ENCODE measurements at places on chromosomes 11 and 22.
A peak's percentile ranks its signal among the peaks of the same experiment; 100 is the strongest.

GRCh38 chr22:50733521-50734342 is 4.3 kb upstream of the ACR start:
- no peak for DNase-seq

- peak; percentile 65 for DNase-seq
These were observed 2.0 kb downstream of the CD3E start for GRCh38 chr11:118306556-118306955.

- DNase-seq = no peak
These were observed 104.6 kb upstream of the SORL1-AS1 start for GRCh38 chr11:121557348-121557747.

GRCh38 chr11:33478111-33478573 is 221.0 kb downstream of the HIPK3 start:
- DNase-seq = no peak

DNA sequence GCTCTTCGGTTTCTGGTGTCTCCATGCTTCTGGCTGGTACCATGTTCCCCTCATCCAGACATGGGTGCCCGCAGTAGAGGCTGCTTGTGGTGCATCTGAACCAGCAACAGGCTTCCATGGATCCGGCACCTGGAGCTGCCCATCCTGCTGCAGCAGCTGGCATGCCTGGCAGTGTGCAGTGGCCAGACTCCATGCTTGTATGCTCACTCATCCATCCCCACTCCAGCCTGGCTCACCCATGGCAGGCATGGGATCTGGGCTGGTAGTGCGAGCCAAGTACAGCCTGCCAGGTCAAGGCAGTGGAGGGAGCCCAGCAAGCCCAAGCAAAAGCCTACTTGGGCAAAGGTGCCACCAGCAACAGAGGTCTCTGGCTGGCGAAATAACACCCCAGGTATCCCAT is 6.2 kb upstream of the OR5W2 start:
- no peak for DNase-seq

- no peak for DNase-seq
These were observed 978 bp downstream of the LUZP2 start for GRCh38 chr11:24497831-24498230.

- no peak for DNase-seq
These were observed 66.6 kb upstream of the RDX start for GRCh38 chr11:110362971-110363509.

- no peak for DNase-seq
These were observed 4.9 kb downstream of the PC start for GRCh38 chr11:66953081-66953833.

DNA sequence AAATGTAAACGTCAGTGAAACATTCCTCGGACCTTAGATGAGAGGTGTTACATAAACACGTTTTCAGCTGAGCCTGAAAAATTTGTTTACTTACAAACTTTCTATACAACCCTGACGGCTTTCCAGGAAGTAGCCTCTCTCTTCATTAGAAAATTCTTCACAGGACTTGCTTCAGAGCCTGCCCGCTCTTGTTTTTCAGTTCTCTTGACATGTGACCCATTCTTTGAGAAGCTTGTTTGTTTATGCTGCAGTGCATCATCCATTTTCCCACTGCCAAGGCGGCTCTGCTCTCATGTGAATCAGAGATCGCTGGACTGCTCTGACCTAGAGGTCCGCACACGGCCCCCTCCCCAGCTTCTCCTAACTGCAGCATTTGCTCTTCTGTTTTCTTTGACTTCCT is 47.9 kb upstream of the ARHGAP42 start:
- DNase-seq = no peak

- peak; percentile 60 for DNase-seq
These were observed 17.5 kb downstream of the USP2 start for GRCh38 chr11:119363851-119364590.

DNA sequence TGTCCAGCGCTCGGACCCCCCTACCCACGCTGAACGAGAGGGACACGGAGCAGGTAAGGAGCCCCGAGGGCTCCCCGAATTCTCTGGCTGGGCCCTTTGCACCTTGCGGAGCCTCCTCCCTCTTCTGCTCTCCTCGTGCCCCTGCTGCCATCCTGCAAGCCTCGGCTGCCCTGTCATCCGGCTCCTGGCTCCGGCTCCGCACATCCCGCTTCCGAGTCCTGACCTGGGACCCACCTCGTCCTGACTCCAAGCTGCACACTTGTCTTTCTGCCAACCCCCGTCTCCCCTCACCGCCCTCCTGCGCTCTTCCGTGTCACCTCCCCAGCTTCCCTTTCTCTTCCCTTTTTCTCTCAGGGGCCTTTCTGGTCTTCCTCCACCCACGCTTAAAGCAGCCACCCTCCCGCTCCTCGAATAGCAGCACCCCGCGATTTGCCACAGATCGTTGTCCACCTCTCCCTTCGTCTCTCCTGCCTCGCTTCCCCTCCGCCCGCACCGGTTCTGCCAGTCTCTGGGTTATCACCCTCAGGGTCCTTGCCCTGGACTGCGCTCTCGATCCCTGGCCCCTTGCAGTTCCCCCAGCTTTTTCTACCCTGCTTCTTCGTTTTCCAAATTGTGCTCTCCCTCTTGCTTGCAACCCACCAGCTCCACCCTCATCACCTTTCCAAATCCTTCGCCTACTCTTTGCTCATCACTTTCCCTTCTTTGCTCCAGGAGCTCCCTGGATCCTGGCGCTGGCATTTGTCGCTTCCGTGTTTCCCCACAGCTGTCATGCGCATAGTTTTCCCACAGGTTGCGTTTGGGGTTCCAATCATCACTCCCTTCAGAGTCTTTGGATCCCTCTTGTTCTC is 822 bp downstream of the MARK2 start:
- DNase-seq = peak; percentile 39

DNA sequence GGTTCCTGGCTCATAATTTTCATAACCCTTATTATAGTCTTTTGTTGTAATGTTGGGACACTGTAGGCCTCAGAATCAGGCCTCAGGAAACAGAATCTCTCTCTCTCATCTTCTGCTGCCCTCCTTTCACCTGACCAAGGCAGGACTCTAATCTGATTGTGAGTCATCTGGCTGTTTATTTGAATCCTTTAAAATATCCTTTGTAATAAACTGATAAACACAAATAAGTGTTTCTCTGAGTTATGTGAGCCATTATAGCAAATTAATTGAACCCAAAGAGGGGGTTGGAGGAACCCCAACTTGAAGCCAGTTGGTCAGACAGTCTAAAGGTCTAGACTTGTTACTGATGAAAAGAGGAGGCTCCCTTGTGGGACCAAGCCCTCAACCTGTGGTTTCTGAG is 30.6 kb downstream of the ACER3 start:
- no peak for DNase-seq

DNA sequence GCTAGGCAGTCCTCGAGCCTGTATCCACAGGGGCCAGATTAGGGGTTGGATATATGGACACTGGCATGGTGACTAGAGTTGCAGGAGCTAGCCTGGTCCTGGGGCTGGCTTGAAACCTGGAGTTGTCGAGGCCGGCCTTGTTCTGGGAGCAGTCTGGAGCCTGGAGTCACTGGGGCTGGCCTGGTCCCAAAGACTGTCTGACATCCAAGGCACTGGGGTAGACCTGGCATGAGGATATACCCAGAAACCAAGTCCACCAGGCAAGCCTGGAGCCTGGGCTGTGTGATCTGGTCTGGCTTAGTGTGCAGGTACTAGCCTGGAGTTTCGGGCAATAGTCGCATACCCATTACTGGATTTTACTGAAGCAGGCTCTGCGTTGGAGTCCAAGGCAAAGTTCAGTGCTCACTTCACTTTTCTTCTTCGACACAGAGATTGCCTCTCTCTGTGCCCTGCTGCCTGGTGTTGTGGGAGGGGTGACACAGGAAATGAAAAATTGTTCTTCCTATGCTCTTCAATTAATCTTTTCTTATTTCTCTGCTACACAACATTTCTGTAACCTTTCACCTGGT is 4.3 kb upstream of the GLYATL1 start:
- no peak for DNase-seq

GRCh38 chr11:103993507-103993906 is 42.9 kb upstream of the DDI1 start:
- no peak for DNase-seq

DNA sequence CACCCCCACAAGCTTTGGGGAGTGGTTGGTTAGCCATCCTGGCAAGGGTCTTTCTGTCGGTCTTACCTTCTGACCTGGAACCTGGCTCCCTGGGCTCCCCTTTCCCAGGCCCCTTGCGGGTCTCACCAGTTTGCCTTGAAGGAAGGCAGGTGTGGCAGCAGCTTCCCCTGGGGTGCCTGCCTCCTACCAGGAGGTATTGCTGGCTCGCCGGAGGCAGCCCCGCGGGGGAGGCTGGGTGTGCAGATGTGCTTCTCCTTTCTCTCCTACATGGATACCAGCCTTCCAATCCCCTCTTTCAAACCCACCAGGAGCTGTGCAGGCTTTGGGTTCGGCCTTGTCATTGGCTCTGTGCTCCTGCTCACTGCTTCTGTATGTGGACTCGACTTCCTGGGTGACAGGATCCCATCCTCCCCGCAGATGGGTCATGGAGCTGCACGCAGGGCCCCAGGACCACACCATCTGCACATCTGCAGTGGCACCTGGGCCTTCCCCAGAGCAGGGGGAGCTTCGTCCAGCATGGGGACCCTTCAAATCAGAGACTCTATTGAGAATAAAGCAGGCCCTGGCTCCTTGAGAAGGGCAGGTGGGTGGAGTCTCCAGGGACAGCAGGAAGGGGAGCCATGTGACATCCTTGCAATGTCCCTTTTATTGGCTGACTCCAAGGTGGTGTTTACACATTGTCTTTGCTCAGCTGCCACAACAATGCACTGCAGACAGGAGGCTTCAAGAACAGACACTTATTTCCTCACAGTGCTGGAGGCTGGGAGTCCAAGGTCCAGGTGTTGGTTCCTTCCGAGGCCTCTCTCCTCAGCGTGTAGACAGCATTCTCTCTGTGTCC is 592.0 kb downstream of the BRD1 start:
- no peak for DNase-seq

GRCh38 chr11:116078101-116078591 is 573.9 kb upstream of the CADM1 start:
- no peak for DNase-seq

GRCh38 chr11:31921081-31921480 is 110.0 kb upstream of the PAX6 start:
- no peak for DNase-seq

DNA sequence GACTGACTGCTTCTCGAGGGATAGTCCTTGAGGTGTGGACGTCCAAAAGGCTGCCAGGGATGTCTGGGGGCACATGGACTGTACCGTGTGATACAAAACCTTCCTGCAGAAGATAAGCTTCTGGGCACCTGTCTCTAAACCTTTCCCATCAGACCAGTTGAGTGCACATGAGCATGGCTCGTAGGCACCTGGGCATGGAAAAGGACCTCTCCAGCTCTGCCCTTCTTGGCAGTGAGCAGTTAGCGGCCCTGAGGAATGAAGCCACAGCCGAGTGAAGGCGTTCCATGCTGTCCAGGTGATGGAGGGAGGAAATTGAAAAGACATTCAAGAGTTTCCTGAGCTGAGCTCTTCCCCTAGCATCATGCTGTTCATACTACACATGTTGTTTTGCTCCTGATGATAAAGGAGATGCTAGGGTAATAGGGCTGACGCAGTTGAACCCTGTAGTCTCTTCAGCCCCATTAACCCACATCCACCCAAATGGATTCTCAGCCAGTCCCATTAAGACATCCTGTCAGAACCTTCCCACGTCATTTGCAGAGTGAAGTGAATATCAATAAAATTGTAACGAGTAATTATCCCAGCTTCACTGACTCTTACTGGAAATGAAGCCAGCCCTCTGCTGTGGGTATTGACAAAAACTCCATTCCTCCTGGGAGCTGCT is 138.6 kb downstream of the KIRREL3 start:
- DNase-seq = no peak

GRCh38 chr11:134750619-134751018 is 338.6 kb upstream of the B3GAT1 start:
- no peak for DNase-seq

- DNase-seq = peak; percentile 60
These were observed 18.8 kb downstream of the DDX25 start for GRCh38 chr11:125923012-125923579.

- peak; percentile 66 for DNase-seq
These were observed 88.4 kb downstream of the PDE2A start for GRCh38 chr11:72585762-72586311.

DNA sequence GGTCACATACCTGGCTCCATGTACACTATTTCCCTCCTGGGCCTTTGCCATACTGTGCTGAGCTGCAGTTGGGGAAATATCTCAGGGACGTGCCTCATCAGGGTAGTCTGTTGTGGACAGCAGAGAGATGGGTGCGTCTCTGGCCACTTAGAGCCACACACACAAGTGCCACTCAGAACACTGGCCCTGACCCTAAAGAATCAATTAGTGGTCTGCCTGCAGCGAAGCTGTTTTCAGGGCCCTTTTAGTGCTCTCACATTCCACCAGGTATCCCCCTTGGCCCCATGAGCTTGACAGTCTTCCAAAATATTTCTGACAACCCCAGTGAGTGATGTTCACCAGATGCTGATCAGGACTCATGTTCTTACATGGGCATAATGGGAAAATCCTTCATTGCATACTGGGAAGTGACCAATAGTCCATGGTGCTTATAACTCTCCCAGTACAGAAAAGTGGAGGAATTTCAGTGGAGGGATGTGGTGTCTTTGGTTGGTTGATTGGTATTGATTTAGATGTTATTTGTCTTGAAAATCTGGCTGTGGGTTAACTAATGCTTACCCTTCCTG is 66.1 kb downstream of the ME3 start:
- no peak for DNase-seq

GRCh38 chr11:88680806-88681205 is 343.3 kb upstream of the CTSC start:
- DNase-seq = no peak

GRCh38 chr11:130995266-130995665 is 79.0 kb upstream of the SNX19 start:
- DNase-seq = no peak

DNA sequence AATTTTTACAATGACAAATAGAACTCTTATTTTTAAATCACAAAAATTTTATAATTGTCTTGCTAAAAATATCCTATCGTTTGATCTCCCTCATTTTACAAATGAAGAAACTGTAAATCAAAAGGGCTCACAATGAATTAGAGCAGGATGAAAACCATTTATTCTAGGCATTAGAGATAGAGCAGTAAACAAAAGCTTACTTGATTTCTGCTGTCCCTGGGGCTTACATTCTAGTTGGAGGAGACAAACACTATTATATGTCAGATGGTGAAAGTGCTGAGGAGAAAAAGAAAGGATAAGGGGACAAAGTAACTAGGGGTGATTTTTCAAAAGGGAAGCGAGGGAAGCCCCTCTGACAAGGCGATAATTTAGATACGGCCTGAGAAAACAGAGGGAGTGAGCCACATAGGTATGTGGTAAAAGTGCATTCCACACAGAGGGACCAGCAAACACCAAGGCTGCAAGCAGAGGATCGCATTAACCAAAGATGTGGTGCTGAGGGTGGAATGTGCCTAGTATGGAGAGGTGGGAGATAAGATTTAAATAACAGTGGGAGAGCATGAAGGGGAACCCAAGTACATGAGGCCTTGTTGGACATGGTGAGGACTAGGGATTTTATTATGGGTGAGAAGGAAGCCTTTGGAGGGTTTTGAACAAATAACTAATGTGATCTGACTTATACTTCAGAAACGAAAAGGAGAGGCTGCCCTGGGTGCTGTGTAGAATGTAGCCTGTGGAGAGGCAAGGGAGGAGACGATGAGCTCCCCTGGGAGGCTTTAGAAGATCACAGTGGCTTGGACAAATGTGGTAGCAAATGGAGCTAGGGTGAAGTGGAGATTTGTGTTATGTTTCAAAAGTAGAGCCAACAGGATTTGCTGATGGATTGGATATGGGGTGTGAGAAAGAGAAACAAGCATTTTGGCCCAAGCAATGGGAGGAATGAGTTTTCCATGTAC is 62.1 kb downstream of the PDHX start:
- no peak for DNase-seq

All from stimulated activated CD4-positive, alpha-beta T cell treated with anti-CD3 and anti-CD28 coated beads, Interleukin-2, amount 100 ng/mL, for 24 hours (primary cell).